ENCODE measurements at places on chromosomes 12 and 14.

- DNase-seq = peak; percentile 40
These were observed 72.9 kb upstream of the ELK3 start for GRCh38 chr12:96121271-96121711.

GRCh38 chr12:53207042-53207441, at the start of gene ITGB7:
Gene ITGB7 (minus strand): TSS chr12:53207251. CDS start chr12:53200443, 6,808 bp downstream.
- peak; percentile 73 for DNase-seq

DNA sequence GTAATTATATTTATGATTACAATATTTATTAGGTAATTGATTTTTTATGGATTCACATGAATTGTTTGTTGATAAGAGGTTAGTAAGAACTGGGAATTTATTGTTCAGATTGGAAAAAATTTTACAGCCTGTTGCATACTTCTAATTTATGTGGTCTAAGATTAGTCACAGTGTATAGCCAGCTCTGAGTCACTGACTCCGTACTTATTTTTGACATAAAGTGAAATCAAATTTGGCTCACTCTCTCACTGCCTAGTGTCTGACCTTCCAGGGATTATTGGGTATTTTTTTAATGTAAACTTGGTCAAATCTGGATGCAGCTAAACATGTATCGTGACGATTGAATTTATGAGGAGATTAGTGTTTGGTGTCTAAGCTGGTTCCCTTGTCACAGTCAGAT, 109.3 kb downstream of the PTPRQ start:
- DNase-seq = no peak

- DNase-seq = no peak
These were observed 479 bp downstream of the KDM5A start for GRCh38 chr12:388541-389141.

DNA sequence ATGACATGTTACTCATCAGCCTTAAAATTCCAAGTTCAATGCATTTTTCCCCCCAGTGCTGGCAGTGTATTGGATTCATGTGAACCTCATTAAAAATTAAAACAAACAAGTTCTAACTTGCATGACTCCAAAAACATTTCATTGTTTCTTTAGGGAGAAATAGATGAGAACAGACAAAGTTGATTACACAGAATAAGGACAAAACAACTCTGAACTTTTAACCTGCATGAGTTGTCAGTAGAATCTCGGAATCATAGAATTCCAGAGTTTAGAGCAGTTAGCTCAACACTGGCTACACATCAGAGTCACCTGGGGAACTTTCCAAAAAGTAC, 127.5 kb downstream of the TMX1 start:
- DNase-seq = no peak

GRCh38 chr12:115078990-115079389, 395.0 kb upstream of the TBX3 start:
- DNase-seq = no peak

DNA sequence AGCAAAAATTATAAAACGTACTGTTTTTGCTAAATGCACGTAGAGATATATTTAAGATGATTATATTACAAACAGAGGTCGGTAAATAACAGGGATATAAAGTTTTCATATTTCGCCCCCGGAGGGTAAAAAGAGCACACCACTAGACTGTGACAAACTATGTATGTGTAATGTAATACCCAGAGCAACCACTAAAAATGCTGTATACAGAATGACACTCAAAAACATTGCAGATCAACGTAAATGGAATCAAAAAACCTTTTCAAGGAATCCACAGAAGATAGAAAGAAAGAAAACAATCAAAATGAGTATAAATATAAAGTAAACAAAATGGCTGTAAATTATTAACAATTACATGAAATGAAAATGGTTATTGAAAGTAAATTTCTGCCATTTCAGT, 37.6 kb upstream of the PRB4 start:
- no peak for DNase-seq

- DNase-seq = no peak
These were observed 1049.2 kb downstream of the AACS start for GRCh38 chr12:126114441-126114840.

DNA sequence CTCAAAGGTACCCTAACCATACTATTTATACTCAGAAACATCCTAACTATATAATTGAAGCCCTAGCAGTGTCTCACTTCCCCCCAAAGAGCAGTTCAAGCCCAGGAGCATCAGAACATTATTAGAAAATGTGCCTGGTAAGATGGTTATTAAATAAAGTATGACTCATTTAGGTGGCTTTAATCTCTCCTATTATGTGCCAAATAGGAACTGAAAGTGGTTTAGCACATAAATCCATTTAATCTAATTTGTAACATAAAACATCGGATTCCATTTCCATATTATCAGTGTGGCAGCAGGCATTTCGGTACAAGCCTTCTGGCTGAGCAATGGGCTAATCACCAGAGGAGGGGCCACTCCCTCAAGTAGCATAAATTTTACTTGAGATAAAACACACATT, 395.2 kb upstream of the TMTC1 start:
- DNase-seq = no peak

GRCh38 chr14:85587151-85587711, 57.3 kb downstream of the FLRT2 start:
- DNase-seq = no peak

DNA sequence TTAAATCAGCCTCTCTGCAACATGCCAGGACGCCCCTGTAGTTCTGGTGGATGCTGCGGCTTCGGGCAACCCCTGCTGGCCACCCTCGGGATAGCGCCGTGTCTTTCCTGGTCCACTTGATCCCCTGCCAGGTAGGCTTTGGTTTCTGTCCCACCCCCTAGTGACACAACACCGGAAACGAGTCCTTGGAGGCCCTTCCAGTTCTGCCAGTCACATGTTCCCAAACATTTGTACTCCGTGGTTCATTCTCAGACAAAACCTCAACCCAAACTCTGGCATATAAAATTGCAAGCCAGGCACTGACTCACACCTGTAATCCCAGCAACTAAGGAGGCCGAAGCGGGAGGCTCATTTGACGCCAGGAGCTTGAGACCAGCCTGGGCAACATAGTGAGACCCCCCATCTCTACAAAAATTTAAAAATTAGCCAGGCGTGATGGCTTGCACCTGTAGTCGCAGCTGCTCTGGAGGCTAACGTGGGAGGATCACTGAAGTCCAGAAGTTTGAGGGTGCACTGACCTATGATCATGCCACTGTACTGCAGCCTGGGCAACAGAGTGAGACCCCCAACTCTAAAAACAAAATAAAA, 37.0 kb downstream of the RASAL1 start:
- peak; percentile 50 for DNase-seq

- no peak for DNase-seq
These were observed 7.0 kb downstream of the MLXIP start for GRCh38 chr12:122085591-122085990.

- no peak for DNase-seq
These were observed 8.9 kb upstream of the RNF212B start for GRCh38 chr14:23228812-23229211.

- no peak for DNase-seq
These were observed 30.3 kb downstream of the SCN8A start for GRCh38 chr12:51621156-51621922.

- DNase-seq = no peak
These were observed 68.2 kb downstream of the DDX51 start for GRCh38 chr12:132075714-132076553.

DNA sequence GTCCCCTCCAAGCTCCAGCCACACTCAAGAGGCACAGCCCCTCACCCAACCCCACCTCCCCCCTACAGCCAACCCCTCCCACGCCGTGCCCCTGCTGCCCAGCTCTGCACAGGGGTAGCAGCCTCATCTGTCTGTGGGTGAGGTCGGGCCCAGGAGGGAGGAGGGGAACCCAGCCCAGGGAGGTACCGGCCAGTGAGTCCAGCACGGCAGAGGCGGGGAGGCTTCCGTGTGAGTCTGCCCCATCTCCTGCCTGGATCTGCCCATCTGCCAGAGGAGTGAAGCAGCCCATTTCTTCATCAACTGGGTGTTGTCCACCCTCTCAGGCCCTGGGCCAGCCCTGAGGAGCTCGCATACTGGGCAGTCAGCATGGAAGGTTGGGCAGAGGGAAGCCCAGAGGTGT, 54.2 kb downstream of the CCNK start:
- no peak for DNase-seq

Measured in CD4-positive, alpha-beta T cell treated with Interferon gamma for 1 hour (primary cell).